Fibroblast of skin of left biceps (primary cell): ENCODE measurements at places on chromosomes 11 and 22.

DNA sequence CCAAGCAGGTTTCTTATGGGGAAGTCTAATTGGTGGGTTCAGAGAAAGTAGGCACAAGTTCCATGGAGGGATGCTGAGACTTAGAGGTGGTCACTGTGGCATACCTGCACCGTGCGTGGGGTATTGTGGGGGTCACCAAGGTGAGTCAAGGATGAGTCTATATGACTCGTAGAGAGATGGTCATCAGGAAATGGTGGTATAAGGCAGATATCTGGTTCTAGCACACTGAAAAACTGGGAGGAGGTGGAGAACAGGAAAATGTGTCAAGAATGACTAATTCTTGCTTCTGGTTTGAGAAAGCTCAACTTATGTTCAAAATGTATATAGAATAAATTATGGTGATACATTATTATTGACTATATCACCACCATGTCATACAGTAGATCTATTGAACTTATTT is 258.1 kb downstream of the RAB38 start:
- DNase-seq = no peak

DNA sequence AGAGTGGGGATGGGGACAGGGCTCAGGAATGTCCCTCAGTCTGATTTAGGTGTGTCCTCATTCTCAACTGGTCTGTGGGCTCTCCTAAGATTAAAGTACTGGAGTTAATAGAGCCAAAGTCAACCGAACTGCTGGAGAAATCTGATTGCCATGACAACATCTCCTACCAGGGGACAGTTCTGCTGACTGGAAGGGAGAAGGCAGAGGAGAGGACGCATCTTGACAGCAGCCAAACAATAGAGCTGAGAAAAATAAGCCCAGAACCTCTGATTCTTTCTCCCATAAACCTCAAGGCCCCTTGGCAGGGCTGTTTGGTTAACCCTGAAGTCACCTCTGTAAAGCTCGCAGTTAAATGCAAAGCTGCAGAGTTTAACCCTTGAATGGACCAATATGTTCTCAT is 2.8 kb downstream of the KCTD14 start:
- DNase-seq = no peak

- no peak for DNase-seq
Observed at GRCh38 chr11:107591378-107592230, 657 bp downstream of the ELMOD1 start.

- DNase-seq = peak; percentile 43
Observed at GRCh38 chr22:20940186-20940651, 23.0 kb downstream of the CRKL start.

GRCh38 chr11:134967746-134968145 is 555.7 kb upstream of the B3GAT1 start:
- no peak for DNase-seq

DNA sequence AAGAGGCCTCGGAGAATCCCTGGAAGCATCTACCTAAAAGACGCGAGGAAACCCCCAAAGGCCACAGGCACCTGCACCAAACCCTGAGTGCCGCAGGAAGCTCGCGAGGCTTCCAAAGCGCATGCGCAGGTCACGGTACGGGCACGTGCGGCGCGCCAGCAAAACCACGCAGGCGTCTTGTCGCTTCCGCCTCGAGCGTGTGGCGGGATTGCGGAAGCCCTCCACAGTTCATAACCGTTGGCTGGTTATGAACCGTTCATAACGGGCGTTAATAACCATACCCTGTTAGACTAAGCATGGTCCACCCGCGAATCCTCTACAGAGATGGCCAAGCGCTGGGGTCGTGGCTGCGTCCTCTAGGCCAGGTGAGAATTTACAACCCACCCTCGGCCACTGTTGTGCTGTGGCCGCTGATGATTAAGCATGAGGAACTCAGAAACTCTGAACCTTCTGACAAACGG is 46.4 kb downstream of the MORC2 start:
- DNase-seq = peak; percentile 7

DNA sequence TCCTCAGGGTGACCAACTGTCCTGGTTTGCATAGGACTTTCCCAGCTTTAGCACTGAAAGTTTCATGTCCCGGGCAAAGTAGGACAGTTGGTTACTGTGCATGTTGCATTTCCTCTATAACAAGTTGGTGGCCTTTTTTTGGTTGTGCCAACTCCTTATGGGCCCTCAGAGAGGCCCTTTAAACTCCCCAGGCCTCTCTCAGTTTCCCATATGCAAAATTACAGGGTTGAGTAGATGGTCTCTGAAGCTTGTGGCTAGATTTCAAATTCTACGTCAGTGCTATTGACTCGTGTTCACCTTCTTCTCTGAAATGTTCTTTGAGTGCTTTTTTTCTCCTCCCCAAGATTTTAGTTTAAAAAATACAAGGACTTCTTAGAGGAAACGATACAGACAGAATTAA is 92.5 kb downstream of the MYO18B start:
- DNase-seq = no peak
